ENCODE measurements at places on chromosomes 3 and 15. TPM values are rescaled to one million over a fixed set of nuclear protein-coding genes. Genes with fewer than 3 reads are reported as not detected.

Gene CD200
- 20.8 TPM for total RNA-seq

Gene MYO5C
- 16.6 TPM for total RNA-seq

DNA sequence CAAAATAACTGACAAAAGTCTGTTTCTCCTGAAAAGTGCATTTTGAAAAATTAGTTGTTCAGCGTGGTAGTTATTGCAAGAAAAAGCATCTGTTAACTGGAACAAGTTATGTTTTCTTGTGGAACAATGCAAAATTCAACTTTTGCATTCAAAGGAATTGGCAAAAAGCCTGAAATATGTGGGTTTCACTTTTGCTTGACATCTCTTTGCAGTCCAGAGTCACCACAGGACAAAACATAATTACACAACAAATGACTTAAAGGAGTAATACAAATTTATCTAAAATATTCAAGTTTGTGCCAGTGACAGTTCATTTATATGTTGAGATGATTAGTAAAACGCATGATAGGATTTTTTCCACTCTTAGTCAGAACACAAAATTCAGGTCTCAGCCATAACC is 96.3 kb upstream of the P2RY1 start:
- no peak for DNase-seq

DNA sequence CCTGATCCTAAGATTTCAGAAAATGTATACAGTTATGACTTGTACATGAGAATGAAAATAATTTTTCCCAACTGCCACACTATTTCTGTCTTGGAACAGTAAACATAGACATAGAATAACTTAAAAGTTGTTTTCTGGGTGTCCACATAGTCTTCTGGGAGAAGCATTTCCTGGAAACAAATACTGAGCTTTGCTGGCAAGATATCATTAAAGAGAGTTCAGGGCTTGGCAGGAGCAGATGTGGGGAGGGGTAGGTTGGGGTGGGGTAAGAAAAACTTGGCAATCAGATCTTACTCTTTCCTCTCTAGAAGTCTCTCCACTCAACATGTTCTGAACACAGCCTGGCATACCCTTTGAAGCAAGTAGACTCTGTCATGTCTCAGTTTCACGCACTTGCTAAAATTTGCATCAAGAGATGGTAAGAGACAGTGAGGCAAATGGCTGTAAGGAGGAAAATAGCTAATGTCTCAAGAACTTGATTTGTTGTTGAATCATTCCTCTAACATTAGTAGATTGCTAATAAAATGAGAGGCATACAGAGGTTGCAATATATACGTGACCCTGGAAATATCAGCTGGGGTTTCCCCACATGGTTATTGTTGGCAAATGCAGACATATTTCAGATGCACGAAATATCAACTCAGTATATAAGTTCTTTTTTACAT is 27.3 kb upstream of the ABI3BP start:
- no peak for DNase-seq

GRCh38 chr3:153313302-153313965 is 151.4 kb downstream of the RAP2B start:
- no peak for DNase-seq

- no peak for DNase-seq
These were observed at the start of gene CCR3 for GRCh38 chr3:46242120-46242519. Gene CCR3, plus strand, starts transcription at chr3:46242460. Its CDS starts 22,699 bp downstream, at chr3:46265159.

- no peak for DNase-seq
These were observed 37.7 kb downstream of the TRIM71 start for GRCh38 chr3:32855350-32855953.

Gene RGMA
- total RNA-seq = 17.7 TPM

- DNase-seq = no peak
These were observed 107.6 kb upstream of the ZBTB20 start for GRCh38 chr3:115254492-115255196.

GRCh38 chr15:83928878-83929418 is 275.0 kb downstream of the ADAMTSL3 start:
- DNase-seq = no peak

DNA sequence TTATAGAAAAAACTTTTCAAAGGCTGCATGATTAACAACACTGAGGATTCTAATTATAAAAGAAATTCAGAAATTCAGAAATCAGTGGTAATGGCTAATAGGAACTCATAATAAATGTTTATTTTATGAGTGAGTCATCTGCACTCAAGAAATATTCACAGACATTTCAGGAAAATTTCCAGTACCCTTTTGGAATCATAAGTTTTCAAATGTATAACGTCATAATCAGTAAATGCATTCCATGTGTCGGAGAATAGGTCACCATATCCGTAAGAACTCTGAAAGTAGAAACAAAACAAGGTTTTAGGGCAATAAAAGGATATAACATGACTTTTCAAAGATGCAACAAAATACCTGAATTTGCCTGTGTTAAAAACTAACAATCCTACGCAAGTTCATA is 24.7 kb downstream of the EOGT start:
- DNase-seq = no peak

Gene SAMMSON
- total RNA-seq = not detected

- no peak for DNase-seq
These were observed 51.9 kb upstream of the TBL1XR1 start for GRCh38 chr3:177249203-177249602.

Gene BBX
- 70.8 TPM for total RNA-seq

DNA sequence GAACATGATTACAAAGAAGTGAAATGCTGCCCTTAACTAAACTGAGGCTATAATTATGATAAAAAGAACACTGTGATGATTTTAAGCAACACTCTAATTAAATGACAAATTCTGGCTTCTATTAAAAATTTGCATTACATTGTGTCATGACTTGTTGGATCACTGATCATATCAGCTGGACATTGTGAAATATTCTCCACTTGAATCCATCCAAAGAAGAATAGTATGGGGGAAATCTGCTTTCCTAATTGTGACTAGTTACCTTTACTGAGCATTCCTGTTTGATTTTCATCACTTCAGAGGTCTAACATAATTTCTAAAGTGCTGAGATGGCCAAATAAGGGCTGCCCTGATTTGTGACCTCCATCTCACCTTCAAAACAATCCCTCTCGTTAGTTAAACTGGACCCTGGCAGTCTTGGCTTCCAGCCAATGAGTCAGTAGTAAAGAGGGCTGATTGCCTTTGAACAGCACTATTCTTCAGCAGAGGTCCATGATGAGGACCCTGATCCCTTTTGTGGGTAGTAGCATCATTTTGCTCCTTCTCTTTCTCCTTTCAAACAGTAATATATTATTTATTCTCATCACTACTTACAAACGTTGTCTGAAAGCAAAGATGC is 53.5 kb upstream of the LEKR1 start:
- no peak for DNase-seq
